Cardiac muscle cell (in vitro differentiated cells and primary cell): ENCODE measurements at places on chromosomes 11 and 22. TPM values are rescaled to one million over a fixed set of nuclear protein-coding genes. Genes with fewer than 3 reads are reported as not detected.

The RIMBP3B gene
- polyA plus RNA-seq = 0.24 and 0.34 TPM in 2 replicates

The PSMD13 gene
- polyA plus RNA-seq = 167 and 175 TPM in 2 replicates

The CDC45 gene
- 11.2 and 15.5 TPM in 2 replicates for polyA plus RNA-seq

The DDIAS gene
- 4.8 and 6.2 TPM in 2 replicates for polyA plus RNA-seq

The APOL5 gene
- not detected in 2 replicates for polyA plus RNA-seq

The ARFIP2 gene
- 60.1 and 68.9 TPM in 2 replicates for polyA plus RNA-seq

The ANKK1 gene
- not detected in 2 replicates for polyA plus RNA-seq
